ENCODE measurements at places on chromosomes 12 and 14.

DNA sequence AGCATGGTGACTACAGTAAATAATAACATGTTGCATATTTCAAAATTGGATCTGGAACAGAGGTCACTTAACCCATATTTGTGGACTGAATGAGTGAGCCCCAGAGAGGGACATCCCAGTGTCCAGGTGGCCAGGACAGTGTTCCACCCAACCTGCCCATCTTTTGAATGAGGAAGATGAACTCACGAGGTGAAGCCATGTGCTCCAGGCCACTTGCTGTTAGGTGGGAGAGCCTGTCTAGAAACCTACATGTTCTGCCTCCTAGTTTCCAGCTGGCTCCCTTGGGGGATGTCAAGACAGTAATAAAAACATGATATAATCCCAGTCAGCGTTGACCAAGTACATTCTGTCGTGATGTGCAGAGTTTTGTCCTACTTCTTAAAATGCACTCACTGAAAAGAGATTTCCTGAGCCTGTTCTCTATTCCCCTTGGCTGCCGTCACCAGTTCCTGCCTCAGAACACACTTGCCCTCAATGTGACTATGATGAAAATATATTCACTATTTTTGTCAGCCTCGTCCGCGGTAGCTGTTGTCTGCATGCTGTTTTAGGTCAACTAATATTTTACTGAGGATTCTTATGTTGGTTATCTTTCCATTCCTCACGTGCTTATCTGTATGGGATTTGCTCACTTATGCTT, 25.7 kb downstream of the TSPAN9 start:
- no peak for DNase-seq

DNA sequence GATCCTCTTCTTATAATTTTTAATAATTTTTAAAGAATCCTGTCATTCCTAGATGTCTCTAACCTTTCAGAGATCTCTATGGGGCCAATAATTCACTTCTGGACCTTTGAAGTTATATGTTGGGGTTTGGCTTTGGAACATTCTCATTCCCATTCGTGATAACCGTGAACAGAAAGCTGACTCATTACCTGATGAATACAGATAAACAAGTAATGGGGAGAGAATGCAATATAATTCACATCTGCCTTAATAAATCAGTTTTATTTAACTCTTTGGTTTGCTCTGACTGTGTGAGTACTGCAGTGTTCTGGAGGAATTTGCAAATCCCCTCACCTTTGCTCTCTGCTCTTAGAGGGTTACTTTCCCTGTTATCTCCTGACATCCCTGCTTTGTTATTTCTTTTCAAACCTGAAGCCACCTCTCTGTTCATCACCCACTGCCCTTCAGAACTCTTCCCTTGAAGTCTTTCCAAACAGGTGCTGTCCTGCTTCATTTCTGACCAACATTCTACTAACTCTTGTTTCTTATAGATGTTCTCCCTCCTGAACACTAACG, 79.6 kb upstream of the SLC38A2 start:
- no peak for DNase-seq

- DNase-seq, result no peak
These were observed 28.8 kb downstream of the OAS2 start for GRCh38 chr12:113007166-113007565.

DNA sequence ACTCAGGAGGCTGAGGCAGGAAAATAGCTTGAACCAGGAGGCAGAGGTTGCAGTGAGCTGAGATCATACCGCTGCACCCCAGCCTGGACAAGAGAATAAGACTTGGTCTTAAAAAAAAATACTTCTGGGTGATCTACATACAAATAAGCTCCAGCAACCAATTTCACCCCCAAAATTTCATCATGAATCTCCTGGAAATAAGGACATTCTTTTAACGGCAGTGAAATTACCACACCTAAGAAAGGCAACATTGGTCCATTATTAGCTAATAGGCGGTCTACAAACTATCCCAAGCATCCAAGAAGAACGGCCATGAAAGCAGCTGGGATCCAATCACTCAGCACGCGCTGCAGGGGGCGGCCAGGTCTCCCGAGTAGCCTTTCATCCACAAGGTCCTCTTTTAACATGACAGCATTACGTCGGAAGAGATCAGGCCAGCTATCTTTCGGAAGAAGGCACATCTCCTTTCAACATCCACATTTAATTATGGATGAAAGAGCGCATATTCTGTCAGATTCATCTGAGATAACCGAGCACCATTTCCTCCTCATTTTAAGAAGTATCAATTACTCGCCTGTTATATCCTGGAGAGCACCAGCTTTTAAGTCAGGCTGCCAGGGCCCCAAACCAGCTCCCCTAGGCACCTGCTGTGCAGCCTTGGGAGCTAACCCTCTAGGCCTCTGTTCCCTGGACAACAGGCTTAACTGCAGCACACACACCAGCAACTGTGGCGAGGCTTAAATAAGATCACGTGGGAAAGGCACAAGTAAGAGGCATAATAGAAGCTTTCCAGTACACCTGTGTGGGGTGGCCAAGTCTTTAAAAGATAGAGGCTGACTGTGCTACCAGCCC, 4.2 kb downstream of the SLC15A4 start:
- no peak for DNase-seq

GRCh38 chr12:109695416-109695815, 18.2 kb upstream of the FAM222A start:
- no peak for DNase-seq

DNA sequence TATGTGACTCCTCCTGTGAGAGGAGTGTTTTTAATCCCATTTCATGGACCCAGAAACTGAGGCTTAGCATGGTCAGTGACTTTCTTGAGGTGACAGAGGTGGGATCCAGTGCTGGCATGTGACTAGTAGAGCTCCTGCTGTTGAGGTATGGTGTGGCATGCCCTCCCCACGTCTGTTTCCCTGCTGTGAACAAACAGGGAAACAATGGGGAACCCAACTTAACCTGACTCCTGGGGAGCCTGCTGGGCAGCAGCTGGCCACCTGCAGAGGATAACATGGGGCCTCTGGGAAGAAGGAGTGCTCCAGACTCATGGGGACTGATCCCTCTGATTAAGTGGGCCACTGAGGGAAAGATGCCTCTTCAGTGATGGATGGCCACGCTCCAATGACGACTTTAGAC, 114.0 kb downstream of the BEGAIN start:
- DNase-seq, result no peak

DNA sequence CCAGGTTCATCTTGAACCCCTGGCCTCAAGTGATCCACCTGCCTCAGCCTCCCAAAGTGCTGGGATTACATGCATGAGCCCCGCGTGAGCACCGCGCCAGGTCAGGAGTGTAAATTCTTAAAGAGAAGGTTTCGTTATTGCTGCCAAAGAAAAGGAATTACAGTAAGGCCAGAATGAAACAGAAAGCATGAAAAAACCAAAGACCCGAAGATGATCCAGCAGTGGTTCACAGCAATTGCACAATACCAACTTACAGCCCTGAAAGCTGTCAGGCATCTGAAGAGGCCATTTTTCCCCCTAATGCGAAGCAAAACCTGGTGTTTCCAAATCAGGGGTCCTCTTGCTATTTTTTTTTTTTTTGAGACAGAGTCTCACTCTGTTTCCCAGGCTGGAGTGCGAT, 10.3 kb downstream of the RBM23 start:
- no peak for DNase-seq

- no peak for DNase-seq
These were observed 113.1 kb upstream of the OVCH1 start for GRCh38 chr12:29610473-29611170.

DNA sequence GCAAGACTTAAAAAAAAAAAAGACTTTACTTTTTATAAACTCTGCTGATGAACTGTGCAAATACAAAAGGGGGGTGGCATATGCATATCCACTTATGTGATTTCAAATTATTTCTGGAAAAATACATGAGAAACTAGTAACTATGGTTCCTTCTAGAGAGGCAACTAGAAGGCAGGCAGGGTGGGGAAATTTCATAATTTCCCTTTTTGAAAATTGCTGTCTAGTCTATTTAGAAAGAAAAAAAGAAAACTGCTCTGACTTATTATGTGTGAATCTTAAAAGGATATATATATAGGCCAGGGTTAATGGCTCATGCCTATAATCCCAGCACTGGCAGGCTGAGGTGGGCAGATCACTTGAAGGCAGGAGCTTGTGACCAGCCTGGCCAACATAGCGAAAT, 42.3 kb downstream of the ANAPC7 start:
- no peak for DNase-seq

Measured in fibroblast of skin of left biceps (primary cell).